ENCODE measurements at places on chromosomes 7 and 10.
A peak's percentile ranks its signal among the peaks of the same experiment; 100 is the strongest.

DNA sequence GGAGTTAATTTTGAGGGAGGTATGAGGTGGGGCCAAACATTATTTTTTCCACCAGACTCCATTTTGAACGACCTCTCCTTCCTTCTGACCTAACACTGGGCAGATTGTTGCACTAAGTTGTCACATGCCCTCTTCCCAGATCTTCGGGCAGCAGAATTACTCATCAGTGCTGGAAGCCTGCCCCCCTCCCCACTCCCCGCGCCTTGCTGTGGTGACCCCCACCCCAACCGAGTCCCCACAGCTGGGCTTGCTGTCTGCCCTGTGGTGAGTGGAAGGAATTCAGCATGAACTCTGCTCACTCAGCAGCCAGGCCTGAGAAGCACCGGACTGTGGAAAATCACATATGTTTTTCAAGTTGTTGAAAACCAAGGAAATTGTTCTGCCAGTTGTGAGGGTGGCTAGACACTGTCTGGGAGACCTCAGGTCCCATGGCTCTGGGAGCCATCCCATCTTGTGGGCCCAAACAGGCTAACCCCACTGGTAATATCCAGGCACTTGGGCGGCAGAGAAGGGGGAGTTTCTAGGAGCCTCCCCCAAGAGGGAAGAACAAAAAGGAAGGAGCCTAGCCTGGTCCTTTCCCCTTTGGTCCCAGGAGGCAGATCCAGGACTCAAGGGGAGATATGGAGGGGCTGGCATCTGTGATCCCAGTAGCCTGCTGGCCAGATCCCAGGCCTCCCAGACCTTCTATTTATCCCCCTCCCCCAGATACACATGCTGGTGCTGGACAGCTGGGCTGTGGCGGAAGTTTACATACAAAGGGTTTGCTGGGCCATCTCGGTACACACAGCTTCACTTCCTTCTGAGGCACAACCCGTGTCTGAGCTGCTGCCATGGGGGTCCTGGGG is 3.5 kb upstream of the AEBP1 start:
- no peak for DNase-seq

DNA sequence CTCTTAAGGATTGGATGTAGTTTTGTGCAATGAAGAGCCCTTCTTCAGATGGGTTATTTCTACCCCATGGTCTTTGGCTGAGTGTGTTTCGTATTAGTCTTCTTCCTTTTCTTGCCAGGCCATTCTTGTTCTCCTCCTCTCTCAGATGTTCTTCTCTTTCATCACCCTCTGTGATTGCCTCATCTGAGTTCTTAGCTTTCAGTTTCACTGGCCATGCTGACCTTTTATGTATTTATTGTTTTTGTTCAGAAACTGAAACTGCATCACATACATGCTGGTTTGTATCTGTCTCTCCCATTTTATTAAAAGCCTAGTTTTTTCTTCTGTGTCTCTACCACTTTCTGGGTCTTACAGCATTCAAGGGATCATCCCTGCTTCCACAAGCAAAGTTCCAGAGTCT is 21.7 kb upstream of the PCGF5 start:
- DNase-seq = no peak

GRCh38 chr10:101062232-101063049 is 652 bp downstream of the KAZALD1 start:
- DNase-seq = peak; percentile 36

- no peak for DNase-seq
These were observed 994 bp upstream of the CYP51A1 start for GRCh38 chr7:92135052-92135889.

DNA sequence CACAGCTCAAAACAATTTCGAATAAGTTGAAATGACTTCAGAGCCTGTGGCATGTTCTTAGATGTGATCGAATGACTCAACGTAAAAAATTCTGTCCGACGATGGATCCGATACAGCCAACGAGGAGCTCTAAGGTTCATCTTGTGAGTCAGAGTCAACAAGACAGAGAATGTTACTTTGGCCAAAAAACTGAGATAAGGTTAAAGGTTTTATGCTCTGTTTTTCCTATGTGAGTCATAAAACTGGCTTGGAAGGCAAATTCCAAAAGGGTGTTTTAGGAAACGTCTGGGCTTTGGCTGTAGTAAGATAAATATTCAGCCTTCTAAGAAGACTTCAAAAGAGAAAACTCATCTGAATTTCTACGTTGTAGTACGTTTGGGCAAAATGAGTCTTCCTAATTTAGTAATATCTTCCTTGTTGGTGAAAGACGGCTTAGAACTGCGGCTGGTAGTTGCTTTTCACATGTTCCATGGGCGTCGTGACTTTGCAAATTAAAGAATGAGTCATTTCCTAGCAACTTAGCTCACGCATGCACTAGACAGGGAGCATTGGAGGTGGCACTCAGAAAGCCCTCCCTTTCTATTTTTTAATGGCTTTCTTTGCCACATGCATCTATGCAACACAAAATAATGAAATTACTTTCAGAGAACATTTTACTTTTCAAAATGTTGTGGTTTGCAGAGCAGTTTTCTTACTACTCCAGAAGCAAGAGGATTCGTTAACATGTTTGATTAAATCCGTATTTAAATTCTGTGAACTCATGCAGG is 28.2 kb downstream of the PFKP start:
- no peak for DNase-seq

- no peak for DNase-seq
These were observed at the start of gene JAKMIP3 for GRCh38 chr10:132065491-132066105. JAKMIP3 (plus strand) TSS chr10:132065946; CDS start chr10:132104809, 38,863 bp downstream.

DNA sequence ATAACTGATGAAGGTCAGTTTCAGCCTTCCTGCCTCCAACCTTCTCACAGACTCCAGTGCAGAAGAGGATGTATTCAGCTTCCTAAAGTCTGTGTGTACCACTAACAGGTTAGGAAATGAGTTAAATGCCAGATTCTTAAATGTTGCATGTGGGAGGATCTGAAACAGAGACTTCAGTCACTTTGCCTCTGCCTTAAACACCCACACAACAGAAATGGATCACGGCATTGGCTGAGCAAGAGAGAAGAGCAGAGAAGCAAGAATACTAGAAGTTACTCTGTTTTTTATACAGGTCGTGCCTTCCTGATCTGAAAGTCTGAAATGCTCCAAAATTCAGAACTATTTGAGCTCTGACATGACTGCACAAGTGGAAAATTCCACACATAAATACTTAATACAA is 98.9 kb upstream of the ARHGAP21 start:
- no peak for DNase-seq

DNA sequence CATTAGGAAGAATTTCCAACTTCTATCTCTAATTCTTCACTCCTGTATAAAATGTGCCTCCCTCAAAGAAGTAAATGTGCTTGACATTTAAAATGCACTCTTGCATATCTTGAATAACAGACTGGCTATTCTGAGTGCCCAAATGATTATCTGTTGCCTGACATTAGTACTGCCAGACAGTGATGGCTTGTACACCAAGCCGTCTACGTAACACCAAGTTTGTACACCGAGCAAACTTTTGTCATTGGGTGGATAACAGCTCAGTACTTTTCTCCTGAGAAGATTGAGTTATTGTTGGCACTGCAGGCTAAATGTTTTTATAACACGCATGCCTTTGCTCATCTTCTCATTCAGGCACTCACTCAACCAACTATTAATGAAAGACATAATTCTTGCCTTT is 137.2 kb downstream of the DOCK4 start:
- no peak for DNase-seq

DNA sequence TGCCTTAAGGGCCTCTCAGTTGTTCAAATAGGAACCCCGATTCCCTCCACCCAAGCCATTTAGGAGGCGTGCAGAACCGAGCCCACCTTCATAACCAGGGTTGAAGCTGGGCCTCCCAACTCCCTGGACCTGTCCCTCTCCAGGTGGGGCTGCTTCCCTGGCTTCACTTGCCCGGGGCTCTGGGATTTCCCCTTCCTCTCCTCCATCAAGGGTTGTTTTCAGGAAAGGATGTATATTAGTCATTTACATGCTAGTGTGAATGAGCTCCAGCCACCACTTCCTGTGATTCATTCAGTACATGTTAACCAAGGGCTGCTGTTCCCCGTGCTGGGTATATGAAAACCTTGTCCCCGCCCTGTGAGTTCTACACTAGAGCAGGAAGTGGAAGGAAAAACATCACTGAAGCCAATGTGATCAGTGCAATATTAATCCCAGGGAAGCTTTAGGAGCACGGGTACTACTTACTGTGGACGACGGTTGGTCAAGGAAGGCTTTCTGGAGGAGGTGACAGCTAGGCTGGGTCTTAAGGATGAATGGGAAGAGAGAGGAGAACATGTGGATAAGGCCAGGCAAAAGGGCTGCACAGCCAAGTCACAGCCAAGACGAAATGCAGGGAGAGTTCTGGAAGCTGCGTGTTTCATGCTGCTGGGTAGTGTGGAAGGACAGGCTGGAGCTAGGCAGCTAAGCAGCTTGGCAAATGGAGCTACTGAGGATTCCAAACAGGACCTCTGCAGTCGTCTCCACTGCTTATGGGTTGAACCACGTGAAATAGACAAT is 150.1 kb upstream of the SHH start:
- no peak for DNase-seq

- DNase-seq = no peak
These were observed 35.3 kb downstream of the DENND2A start for GRCh38 chr7:140605337-140605736.

DNA sequence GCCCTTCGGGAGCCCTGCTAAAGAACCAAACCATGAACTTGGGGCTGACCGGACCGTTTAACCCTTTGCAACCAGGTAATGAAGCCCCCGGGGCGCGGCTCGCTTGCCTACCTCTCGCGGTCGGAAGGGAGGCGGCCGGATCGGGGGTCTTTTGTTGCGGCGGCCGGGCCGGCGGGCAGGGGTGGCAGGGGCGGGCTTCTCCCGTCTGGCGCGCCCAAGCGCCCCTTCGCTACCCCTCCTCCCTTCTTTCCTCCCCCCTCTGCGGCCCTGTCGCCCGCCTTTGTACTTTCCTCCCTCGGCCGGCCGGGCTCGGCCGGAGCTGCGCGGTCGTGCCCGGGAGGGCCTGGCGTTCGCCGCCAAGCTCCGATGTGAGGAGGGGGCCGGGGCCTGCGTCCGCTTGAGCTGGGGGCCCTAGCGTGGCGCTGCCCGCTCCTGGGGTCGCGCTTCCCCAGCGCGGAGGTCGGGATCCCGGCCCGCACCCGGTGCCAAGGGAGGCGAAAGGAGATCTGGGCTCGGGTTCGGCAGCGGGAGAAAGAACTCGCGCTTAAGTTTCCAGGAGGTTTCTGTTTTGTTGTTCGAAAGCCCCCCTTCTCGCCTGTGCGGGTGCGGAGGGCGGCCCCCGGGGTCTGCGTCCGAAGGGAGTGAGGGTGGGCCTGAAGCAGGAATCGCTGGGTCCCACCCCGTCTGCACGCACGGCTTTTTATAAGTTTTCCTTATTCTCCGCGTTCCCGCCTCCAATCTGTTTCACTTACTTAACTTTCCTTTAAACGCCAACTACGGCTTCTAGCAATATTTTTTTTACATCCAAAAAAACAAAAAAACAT is 436.8 kb upstream of the GALNT17 start:
- no peak for DNase-seq

- no peak for DNase-seq
These were observed 540.0 kb downstream of the TCERG1L start for GRCh38 chr10:130771491-130771946.

All from T-helper 9 cell (primary cell).